ENCODE measurements at places on chromosomes 5 and 9.

- DNase-seq, result peak; percentile 50
These were observed 192.4 kb downstream of the MEF2C start for GRCh38 chr5:88690409-88691229.

GRCh38 chr5:121144764-121145163 is 680.7 kb downstream of the PRR16 start:
- peak; percentile 7 for DNase-seq

DNA sequence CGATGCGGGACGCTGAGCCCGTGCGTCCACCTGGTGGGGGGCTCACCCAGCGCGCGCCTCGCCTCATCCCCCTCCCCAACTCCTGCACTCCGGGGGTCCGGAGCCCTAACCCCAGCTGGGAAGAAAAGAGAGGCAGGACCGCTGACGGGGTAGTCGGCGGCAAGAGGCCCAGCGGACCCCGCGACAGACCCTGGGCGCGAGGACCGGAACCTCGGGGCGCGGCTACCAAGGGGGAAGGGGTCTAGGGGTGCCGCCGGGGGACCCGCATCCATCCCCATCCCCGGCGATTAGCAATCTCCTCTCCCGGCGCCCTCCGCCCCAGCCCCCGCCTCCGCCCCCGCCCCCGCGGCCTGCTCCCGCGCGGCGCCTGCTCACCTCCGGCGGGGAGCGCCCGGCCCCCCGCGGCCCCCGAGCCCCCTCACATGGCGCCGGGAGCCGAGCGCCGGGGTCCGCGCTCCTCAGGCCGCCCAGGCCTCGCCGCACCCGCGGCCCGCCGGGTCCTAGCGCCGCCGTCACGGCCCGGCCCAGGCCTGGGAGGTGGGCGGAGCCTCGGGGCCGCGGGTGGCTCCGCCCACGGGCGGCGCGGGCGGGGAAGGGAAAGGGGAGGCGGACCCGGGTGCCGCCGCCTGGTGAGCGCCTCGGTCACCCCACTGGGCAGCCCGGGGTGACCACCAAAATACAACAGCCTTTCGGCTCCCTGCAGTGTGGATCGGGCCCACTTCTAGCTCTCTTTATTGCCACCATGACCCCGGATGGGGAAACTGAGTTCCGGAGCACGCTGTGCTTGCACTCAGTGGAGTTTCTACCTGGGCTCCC is at the start of gene ST6GALNAC6:
Gene ST6GALNAC6 (minus strand): TSS at position 476 of the 816 bp plus-strand sequence. CDS start 1,622 bp downstream, outside the sequence.
- DNase-seq, result peak; percentile 79

GRCh38 chr5:173624282-173624681 is 7.8 kb upstream of the BOD1 start:
- DNase-seq, result no peak

GRCh38 chr5:38719403-38719802 is 126.4 kb upstream of the OSMR start:
- no peak for DNase-seq

GRCh38 chr5:175873088-175873454 is 1.7 kb downstream of the CPLX2 start:
- no peak for DNase-seq
